ENCODE measurements at places on chromosomes 1 and 21.
A peak's percentile ranks its signal among the peaks of the same experiment; 100 is the strongest.

- no peak for DNase-seq
These were observed 2.4 kb downstream of the TNFSF4 start for GRCh38 chr1:173204693-173205092.

GRCh38 chr1:26290122-26290881, 10.4 kb downstream of the SH3BGRL3 start:
- peak; percentile 80 for DNase-seq

DNA sequence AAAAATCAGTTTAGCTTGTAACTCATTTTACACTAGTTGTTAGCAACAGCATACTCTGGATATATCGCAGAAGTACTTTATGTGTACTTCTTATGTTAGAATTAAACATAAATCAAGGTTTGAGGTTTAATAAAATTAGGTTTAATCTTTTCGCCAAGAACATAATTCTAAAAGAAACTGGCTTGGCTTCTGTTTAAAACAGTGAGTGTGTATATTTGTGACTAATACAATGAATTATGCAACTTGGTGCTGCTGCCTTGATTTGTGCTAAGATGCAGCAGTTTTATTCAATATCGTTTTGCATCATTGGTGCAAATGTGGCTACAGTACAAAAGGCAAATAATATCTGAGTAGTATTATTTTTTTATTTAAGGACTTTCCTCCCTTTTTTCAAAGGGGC, 44.8 kb downstream of the USP25 start:
- DNase-seq = no peak

DNA sequence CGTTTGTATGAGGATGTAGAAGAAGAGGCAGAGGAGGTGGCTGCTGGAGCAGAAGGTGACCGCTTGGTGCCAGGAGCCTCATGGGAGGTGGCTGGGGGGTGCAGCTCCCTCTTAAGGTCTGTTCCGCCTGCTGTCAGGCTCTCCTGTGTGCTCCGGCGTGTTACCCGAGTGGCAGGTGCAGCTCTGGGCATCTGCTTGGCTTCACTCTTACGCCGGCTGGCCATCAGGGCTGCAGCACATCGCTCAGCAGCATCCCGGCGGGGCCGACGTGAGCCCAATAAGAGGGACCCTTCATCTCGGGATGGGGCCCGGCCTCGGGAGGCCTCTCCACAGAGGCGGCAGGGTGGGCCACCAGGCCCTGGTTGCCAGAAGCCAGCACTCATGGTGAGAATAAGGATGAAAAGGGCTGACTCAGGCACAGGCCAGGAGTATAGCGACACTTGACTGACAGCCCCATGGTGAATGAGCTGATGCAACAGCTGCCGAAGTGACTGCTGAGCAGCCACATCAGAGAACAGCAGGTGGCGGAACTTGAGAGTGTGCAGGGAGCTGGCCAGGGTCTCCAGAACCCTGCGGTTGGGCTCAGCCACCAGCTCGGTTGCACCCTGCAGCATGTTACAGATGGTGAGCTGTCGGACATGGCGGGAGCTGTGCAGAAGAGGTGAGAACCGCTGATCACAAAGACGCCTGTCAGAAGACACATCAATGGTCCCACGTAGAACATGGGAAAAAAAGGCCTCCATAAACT, 17.5 kb downstream of the LRRC41 start:
- peak; percentile 54 for DNase-seq

GRCh38 chr21:30408782-30409494, 13.1 kb downstream of the KRTAP13-1 start:
- peak; percentile 69 for DNase-seq

- DNase-seq = no peak
These were observed 476 bp downstream of the AXDND1 start for GRCh38 chr1:179366093-179366800.

- no peak for DNase-seq
These were observed 10.8 kb upstream of the ETS2 start for GRCh38 chr21:38794978-38795377.

GRCh38 chr1:116569776-116570357, 959 bp downstream of the CD58 start:
- DNase-seq = no peak

- DNase-seq = no peak
These were observed 33.3 kb upstream of the HNRNPU start for GRCh38 chr1:244897476-244898254.

DNA sequence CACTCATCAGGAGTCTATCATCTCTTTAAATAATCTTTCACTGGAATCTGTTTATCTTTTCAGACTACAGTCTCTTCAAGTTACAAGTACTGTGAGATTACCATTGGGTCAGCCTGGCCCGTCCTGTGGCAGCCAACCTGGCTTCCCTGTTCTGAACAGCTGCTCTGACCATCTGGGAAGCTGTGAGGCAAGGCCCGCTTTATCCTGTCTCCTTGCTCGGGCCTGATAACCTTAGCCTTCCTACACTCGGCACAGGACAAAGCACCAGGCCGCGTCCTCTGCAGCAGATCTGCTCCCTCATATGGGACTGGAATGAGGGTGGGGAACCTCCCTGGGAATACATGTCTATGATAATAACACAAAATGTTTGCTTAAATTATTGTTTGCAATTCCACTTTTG, 113.3 kb downstream of the PTPN14 start:
- no peak for DNase-seq

GRCh38 chr1:212432272-212432660, 454 bp upstream of the NENF start:
- DNase-seq = peak; percentile 31

- DNase-seq = no peak
These were observed 7.7 kb upstream of the PPM1J start for GRCh38 chr1:112722601-112723510.

DNA sequence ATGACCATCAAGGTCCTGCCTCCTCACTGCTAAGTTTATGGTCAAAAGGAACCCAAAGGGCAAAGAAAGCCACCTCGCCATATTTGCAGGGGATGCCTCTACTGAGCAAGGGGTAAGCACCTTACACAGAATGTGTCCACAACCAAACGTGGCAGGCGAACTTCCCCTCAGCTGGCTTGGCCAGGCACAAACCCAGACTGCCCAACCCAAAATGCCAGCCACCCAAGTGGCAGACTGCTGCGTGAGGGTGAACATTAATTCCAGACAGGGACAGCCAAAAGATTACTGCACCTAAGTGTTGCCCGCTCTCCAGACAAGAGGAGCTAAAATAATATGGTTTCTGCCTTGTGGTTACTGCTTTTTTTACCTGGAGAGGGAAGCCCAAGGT, 16.0 kb downstream of the ZNF697 start:
- no peak for DNase-seq

DNA sequence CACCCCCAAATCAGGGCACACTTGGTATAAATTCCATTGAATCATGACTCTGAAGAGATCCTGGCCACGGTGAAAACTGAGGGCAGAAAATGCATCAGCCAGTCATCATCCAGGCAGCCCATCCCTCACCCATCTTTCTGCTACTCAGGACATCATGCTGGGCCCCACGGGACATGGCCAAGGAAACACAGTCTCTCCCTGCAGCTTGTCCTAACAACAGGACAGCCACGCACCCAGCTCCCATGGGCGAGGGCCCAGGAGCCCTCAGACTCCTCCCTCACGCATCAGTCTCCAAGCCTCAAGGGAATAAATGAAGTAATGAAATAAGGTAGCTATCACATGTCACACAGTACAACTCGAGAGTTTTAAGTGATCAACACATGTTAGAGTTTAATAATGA, 37.8 kb downstream of the ELK4 start:
- no peak for DNase-seq

- DNase-seq = no peak
These were observed 573.8 kb downstream of the LTN1 start for GRCh38 chr21:28418726-28419514.

DNA sequence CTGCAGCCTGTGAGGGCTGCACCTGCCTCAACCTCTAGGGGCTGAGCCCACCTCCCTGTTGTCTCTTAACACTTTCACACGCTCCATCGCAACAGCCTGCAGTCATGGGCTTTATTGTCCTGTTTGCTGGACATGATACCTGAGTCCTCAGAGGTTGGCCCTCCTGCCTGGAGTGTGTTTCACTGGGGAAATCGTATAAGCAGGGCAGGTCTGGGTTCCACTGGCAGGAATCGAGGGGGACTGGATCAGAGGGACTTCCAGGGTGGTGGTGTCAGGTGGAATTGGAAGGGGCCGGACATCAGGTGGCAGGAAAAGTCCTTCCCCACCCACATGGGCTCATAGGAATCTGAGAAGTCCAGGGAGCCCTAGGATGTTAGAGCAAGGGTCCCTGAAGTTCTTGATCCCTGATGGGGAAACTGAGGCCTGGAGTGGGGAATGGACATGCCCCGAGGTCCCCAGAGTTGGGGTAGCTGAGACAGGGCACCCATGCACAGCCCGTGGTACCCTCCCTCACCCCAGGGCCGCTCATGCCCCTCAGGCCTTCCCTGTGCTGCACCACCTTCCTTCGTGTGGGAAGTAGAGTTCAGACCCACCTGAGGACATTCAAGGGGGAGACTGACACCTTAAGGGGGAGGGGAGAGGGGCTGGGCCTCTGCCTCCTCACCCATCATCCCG, 66.6 kb downstream of the PIK3CD start:
- DNase-seq = no peak

- DNase-seq = no peak
These were observed 23.1 kb upstream of the PHTF1 start for GRCh38 chr1:113782406-113782805.

GRCh38 chr1:206438554-206438953, 31.7 kb upstream of the IKBKE start:
- DNase-seq = no peak

- no peak for DNase-seq
These were observed 1.7 kb upstream of the LRRC52 start for GRCh38 chr1:165542015-165542631.

- DNase-seq = no peak
These were observed 15.9 kb upstream of the CGN start for GRCh38 chr1:151495316-151495715.

- no peak for DNase-seq
These were observed 122.6 kb downstream of the TNNI3K start for GRCh38 chr1:74357756-74358155.

DNA sequence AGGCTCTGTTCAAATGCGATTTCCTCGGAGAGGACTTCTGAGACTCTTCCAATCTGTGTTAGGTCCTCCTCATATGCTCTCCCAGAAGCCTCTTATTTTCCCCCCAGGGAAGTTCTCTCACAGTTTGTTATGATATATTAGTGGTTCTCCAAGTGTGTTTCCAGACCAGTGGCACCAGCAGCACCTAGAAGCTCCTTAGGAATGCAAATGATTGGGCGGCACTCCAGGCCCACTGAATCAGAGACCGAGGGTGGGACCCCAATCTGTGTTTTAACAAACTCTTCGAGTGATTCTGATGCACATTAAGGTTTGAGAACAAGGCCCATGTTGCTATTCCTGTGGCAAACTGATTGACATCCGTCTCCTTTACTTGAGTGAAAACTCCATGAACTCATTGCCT, 63.0 kb downstream of the NMNAT2 start:
- no peak for DNase-seq

GRCh38 chr1:206829875-206830274, 35.5 kb upstream of the IL20 start:
- peak; percentile 57 for DNase-seq

DNA sequence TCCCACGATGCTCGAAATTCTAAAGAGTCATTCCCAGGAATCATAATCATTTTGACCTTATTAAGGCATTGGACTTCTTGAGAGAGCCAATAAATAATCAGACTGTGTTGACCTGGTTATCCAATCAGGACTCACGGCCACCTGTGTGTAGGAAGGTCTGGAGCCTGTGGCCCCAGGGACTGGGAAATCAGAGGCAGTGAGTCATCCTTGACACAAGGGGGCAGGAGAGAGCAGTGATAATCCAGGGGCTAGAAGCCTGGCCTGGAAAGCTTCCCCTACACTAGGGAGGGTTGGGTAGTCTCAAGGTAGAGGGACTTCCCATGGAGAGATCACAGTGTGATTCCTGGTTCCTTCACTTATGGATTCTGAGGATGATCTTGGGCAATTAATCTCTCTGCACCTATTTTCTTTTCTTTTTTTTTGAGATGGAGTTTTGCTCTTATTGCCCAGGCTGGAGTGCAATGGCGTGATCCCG, 4.7 kb downstream of the MR1 start:
- peak; percentile 78 for DNase-seq

- DNase-seq = peak; percentile 87
These were observed 46.0 kb downstream of the GRHL3 start for GRCh38 chr1:24364975-24365678.

DNA sequence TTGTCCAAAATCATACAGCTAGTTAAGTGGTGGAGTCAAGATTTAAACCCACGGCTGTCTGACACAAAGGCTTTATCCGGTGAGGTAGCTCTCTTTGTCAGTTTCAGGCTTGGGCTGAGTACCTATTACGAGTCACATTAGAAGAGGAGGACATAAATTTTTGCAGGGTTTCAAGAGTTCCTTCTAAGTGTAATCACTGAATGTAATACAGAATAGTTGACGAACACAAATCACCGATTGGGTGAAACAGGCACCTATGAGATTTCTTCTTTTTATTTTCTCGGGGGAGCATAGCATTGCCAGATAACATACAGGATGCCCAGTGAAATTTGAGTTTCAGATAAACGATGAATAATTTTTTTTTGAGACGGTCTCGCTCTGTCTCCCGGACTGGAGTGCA, 847 bp downstream of the PSMD4 start:
- DNase-seq = no peak

DNA sequence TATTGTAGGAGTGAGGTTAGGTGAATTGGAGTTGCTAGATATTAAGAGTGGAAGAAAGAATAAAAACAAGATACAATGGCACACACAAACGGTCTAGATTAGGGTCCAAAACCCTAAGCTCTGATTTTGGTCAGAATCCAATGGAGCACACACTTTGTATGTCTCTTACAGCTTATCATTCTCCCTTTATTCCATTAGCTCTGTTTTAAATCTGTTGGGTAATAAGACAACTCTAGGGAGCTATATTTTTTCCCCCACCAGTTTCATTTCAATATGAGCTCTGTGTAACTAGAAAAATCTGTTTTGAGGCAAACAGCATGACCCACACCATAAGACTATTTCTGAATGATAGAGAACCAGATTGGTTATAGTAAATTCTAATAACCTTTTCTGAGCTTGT, 465.6 kb downstream of the ADGRL2 start:
- DNase-seq = no peak

DNA sequence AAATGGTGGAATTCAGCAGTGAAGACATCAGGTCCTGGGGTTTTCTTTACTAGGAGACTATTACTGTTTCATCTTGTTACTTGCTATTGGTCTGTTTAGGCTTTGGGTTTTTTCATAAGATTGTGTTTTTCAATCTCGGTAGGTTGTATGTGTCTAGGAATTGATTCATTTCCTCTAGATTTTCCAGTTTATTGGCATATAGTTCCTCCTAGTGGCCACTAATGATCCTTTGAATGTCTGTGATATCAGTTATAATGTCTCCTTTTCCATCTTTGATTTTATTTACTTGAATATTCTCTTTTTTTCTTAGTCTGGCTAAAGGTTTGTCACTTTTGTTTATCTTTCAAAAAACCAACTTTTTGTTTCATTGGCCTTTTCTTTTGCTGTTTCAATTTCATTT, 233.0 kb downstream of the RWDD3 start:
- no peak for DNase-seq

- no peak for DNase-seq
These were observed 261.6 kb upstream of the TMEM51 start for GRCh38 chr1:14891991-14892390.

GRCh38 chr1:214793708-214794107, 190.7 kb downstream of the CENPF start:
- DNase-seq = no peak

- DNase-seq = no peak
These were observed 93.3 kb upstream of the POU3F1 start for GRCh38 chr1:38139738-38140487.

- no peak for DNase-seq
These were observed 27.0 kb downstream of the TGFB2 start for GRCh38 chr1:218371927-218372672.

Measured in NB4 (cell line).